ENCODE measurements at places on chromosomes 11 and 22.

- DNase-seq = no peak
These were observed 8.1 kb upstream of the RAB30 start for GRCh38 chr11:83079820-83080219.

GRCh38 chr11:19628018-19628417 lies 84.6 kb upstream of the NAV2 start:
- no peak for DNase-seq

DNA sequence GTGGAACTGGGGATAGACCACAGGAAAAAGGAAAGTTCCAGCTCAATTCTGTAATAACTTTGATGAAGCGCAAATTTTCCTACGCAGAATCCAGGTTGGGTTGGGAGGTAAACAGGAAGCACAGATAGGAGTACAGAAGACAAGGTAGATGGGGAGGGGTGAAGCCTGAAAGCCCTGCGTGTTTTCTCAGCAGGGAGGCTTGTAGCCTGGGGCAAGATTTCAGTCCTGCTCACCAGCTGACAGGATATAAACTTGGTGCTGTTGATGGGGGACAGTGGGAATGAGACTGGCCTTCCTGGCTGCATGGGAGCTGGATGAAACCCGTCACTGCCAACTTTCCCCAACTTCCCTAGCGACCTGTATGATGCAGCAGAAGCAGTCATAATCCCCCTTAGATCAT lies 114.9 kb downstream of the ARHGAP32 start:
- no peak for DNase-seq

GRCh38 chr22:39081598-39081997 lies 4.5 kb downstream of the APOBEC3G start:
- DNase-seq = no peak

- DNase-seq = no peak
These were observed at the start of gene SLC25A18 for GRCh38 chr22:17562906-17563870. SLC25A18 (plus strand) TSS chr22:17563498; CDS start chr22:17579945, 16,447 bp downstream.

DNA sequence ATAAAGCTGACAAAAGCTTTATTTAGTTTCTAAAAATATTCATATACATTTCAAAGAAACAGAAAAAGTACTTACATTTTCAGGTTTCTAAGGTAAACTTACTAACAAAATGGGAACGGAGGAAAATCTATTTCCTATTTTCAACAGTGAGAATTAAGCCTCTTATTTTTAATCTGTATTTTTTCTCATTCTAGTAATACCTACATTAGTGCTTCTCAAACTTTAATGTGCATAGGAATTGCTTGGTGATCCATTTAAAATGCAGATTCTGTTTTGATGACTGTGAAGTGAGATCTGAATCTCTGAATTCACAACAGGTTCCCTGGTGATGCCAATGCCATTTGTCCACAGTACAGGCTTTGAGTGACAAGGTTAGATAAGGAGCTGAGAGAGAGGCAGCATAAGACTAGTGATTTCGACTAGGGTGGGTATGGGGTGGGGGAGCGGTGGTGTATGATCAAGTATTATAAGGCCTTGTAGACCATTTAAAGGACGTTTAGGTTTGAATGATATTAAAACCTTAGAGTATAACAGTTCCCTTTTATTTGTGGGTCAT lies 402.8 kb downstream of the CNTN5 start:
- DNase-seq = no peak

DNA sequence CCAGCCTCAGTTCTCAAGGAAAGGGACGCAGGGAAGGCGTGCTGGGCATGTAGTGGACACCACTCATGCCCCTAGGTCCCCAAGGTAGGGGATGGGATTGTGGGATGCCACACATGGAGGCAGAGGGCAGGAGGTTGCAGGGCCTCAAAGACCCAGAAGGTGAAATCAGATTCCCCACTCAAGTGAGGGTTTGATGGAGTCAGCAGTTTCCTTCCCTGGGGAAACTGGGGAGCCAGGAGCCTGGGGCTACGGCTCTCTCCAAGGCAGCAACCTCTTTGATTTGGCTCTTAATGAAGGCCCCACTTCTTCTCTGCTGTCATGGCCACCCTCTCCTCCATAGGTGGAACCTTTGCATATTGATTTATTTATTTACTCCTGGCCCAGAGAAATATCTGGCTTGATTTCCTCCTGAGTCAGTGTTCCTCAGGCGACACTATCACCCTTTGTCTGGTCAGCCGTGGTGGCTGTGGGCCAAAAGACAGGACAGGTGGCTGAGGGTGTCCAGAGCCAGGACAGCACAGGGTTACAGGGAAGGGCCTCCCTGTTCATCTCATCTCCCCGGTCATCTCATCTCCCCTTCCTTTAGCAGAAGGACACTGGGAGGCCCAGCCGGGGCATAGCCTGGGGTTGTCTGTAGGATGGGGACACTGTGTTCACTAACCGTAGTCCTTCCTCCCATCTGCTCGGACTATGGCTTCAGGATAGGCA lies 9.6 kb downstream of the GNAZ start:
- no peak for DNase-seq

GRCh38 chr11:12421386-12421785 lies 44.0 kb downstream of the PARVA start:
- DNase-seq = no peak

GRCh38 chr11:122509091-122509490 lies 146.4 kb upstream of the UBASH3B start:
- no peak for DNase-seq

DNA sequence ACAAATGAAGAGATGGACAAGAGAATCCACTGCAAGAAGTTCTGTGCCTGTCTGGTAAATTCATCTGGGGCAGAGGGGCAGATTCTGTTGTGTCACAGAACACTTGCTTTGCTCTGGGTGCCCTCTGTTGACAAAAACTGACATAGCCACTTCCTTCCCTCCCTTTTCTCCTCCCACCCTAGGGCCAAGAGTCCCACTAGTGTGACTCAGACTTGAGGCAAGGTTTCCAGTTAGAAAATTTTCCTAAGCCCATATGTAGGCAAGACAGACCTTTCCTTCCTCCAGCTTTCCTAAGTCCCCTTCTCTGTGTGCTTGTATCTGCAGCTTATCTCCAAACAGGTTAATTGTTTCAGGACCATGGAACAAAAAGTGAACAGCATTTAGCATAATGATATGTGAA lies 106.8 kb downstream of the RBFOX2 start:
- no peak for DNase-seq

GRCh38 chr11:73671701-73672100 lies 25.3 kb downstream of the PLEKHB1 start:
- no peak for DNase-seq

DNA sequence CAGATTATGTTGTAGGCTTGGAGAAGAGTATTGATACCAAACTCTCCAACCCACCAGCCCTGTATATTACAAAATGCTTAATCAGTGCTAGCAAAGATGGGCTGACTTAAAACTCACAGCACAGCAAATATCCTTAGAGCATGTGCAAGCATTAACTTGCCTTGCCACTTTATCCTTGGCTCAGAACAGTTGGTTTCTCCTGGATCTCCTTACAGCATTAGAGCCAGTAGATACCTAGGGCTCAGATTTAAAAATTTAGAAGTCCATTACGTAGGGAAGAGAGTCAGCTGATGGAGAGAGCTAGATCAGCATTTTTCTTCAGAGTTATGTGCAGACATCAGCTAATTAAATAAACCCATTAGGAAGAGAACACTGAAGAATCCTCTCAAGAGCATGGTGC lies 198.5 kb upstream of the ZBED5 start:
- DNase-seq = no peak

DNA sequence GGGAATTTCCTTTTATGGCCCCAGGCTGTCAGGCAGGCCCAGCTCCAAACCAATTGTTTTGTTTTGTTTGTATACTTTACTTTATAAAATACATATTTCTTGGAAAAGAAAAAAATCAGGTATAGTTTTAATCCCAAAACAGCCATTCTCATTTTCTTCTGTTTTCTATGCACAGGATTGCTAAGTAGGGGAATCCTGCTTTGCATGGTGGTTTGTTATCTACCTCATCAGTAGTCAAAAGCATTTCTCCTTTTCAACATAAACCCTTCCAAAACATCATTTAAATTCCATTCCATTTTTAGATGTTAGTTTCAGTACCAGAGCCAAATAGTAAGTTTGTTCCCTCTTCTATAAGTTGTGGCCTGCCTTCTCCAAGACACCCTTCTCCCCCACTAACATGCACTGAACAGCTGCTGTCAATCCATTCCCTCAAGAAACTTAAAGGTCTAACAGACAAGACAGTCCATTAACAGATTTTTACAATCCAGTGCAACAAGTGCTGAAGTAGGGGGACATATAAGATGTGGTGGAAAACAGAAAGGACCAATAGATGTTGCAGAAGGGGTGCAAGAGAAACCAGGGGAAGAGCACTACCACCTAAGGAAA lies 3.7 kb downstream of the ILK start:
- no peak for DNase-seq

GRCh38 chr22:35369996-35370395 lies 10.9 kb upstream of the HMOX1 start:
- DNase-seq = no peak

- no peak for DNase-seq
These were observed 32.7 kb downstream of the BRSK2 start for GRCh38 chr11:1422481-1422880.

GRCh38 chr22:33770723-33771122 lies 149.6 kb downstream of the LARGE1 start:
- DNase-seq = no peak

DNA sequence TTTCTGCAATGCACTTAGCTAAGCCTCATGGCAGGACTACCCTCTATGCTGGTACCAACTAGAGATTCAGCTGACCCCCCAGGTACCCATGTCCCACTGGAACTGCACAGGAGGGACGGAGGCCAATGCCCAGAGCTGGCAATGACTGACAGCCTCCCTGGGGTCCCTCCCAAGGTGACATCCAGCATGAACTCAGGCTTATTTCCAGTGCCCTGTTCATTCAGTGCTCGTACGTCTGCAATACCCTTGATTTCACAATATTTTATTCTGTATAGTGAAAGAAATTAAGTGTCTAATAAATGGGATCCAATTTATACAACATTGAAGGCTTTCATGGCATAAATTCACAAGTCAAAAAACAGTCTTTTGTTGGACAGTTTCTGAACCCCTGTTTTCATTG lies 20.2 kb downstream of the ETS1 start:
- no peak for DNase-seq

DNA sequence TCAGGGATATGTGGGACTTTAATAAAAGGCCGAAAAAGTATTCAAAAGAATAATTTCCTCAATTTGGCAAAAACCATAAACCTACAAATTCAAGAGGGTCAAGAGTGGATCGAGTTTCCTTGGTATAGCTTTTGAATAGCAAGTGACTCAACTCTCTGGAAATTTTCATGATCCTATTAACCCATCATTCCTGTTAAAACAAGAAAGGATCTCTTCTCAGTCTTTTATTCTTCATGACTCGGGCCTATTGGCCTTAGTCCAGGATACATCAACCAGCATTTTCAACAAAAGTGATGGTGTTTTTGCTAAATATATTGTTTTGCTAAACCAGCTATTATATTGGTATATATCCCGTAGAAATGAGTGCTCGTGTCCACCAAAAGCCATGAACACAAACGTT lies 110.3 kb downstream of the ATXN10 start:
- no peak for DNase-seq
